ENCODE measurements at places on chromosomes 2 and 18.

GRCh38 chr18:37230768-37231167 is 334.8 kb downstream of the CELF4 start:
- no peak for DNase-seq

- no peak for DNase-seq
Measured at GRCh38 chr2:78549766-78550165, 475.7 kb upstream of the REG3G start.

DNA sequence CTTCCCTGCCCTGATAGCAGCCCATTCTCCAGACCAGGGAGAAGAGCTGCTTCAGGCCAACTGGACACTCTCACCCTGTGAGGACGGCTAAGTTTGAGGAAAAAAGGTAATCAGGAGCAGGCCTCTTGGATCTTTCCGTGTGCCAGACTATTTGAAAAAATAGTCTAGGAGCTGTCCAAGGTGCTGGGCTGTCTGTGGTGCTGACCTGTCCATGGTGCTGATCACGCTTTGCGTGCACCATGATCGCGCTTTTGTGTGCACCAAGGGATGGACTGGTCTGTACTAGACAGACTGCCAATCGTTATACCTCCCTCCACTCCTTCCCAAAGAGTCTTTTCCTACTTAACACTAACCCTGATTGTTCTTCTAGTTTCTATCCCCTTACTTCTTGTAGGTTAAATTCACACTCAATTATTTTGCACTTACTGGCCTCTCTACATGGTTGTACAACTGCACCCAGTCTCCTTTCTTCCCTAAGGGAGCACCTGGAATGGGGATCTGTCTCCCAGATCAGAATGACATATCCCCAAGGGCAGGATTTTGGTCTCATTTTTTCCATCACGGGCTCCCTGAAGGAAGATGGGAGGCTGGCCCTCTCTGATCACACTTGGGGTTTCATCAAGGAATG is 295.4 kb downstream of the CELF4 start:
- no peak for DNase-seq

GRCh38 chr2:26683583-26683982 is 8.9 kb upstream of the KCNK3 start:
- DNase-seq = no peak

- no peak for DNase-seq
Measured at GRCh38 chr2:5915881-5916310, 223.7 kb downstream of the SOX11 start.

DNA sequence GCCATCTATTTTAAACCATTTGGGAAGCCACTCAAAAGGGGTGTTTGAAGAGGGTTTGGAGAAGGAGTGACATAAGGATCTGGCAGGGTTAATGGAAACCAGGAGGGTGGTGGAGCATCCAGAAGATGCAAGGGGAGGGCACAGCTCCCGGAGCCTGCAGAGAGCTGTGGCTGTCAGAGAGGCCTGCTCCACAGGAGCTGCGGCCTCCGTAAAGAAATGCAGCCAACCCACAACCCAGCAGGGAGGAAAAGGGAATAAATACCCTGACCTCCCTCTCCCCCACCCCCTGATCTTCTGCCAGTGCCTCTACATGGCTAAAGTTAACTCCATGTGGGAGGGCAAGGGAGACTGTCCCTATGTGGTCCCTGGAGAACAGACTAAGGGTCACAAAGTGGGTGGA is 567.1 kb upstream of the POU3F3 start:
- no peak for DNase-seq

DNA sequence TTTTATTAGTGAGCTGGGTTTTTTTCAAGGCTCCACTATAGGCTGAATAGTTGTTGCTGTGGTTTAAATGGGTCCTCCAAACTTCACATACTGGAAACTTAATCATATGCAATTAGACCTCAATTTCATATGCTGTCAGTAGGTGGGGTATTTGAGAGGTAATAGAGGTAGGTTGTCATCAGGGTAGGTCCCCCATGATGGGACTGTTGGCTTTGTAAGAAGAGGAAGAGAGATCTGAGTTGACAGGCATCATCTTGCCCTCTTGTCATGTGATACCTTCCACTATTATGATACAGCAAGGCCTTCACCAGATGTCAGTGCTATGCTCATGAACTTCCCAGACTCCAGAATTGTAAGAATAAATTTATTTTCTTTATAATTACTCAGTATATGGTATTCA is 819.4 kb downstream of the LRP1B start:
- no peak for DNase-seq

DNA sequence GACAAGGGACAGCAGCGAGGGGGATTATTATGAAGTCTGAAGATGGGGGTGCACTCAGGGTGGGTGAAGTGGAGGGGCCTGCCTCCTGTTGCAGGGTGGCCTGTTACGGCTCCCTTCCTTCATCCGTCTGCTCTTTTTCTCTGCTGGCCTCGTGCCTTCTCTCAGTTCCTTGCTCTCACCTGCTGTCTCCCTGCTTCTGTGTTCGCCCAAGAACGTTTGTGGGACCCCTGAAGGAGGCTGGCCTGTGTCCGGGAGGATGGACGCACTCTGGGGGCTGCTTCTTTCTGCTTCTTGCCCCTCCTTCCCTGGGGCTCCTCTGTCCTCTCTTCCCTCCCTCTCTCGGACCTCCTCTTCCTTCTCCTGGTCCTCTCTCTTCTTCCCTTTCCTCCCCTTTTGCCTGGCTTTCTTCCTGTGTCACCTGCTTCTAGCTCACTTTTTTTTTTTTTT is 13.8 kb downstream of the MROH2A start:
- DNase-seq = no peak

GRCh38 chr2:168458139-168458538 is 2.1 kb downstream of the CERS6 start:
- no peak for DNase-seq

GRCh38 chr2:104654811-104655210 is 199.1 kb upstream of the POU3F3 start:
- no peak for DNase-seq

- DNase-seq = no peak
Measured at GRCh38 chr2:66441581-66442320, 6.8 kb downstream of the MEIS1 start.
